RKO (cell line): ENCODE measurements at places on chromosomes 7 and 10.

DNA sequence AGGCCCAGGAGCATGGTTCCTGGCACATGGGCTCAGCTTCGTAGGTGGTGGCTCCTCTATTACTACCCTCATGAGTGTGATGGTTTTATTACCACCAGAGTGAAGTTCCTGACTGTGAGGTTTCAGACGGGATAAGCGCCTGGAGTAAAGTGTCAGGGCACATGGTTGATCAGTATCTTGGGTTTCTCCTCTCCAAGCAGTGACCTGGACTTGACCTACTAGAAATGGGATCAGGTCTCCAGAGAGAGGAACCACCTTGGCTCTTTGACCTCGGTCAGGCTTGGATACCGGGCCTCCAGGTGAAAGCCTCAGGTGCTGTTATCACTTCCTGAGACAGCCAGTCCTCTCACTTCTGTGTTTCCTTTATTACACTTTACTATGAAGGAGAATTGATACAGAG lies 67.7 kb downstream of the GRK5 start:
- no peak for DNase-seq

DNA sequence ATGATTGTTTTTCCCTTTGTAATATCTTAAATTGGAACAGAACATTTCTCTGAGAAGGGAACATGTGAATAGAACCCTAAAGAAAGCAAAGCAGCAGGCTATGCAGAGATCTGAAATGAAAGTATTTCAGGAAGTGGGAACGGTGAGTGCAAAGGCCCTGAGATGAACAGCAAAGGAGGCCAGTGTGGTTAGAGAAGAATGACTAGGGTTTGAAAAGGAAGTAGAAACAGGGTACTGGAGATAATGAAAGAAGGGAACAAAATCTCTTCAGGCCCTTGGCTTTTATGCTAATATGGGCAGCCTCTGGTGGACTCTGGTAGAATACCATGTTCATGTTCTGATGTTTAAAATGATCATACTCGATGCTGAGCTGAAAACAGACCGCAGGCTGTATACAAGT lies 22.2 kb downstream of the ARHGAP21 start:
- DNase-seq = no peak

- DNase-seq = no peak
Observed at GRCh38 chr10:133264461-133264860, 12.2 kb downstream of the ADAM8 start.

DNA sequence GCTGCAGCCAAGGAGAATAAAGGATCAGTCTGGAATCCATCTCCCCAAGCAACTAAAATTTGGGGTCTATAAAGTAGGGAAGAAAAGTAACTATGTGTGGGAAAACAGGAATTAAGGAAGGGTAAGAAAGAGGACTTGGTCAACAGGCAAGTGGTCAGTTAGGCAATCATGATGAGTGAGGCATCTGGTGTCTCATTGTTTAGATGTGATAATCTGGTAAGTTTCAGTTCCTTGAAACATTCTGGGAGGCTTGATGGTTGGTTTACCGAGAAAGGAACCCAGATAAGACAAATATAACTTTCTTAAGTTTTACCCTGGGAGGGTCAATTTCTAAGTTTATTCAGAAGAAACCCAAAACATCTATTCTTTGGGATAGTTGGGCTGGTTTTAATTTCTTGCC lies 22.3 kb downstream of the HYAL4 start:
- no peak for DNase-seq

DNA sequence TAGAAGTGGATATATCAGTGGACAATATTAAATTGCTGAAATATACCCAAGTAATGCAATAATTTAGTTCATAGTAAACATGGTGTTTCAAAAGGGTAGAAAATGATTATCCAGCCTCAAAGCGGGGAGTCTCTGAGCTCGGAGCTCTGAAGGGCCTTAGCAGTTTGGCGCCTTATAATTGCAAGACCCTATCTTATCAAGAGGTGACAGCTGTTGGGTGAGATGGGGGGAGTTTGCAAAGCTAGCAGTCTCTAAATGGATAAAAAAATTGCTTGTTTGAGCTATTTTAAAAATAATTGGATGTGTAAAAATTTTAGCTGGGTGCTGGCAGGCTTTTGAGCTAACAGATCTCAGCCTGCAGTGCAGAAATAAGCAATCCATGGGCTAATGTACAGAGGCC lies 219.2 kb downstream of the CCSER2 start:
- DNase-seq = no peak

DNA sequence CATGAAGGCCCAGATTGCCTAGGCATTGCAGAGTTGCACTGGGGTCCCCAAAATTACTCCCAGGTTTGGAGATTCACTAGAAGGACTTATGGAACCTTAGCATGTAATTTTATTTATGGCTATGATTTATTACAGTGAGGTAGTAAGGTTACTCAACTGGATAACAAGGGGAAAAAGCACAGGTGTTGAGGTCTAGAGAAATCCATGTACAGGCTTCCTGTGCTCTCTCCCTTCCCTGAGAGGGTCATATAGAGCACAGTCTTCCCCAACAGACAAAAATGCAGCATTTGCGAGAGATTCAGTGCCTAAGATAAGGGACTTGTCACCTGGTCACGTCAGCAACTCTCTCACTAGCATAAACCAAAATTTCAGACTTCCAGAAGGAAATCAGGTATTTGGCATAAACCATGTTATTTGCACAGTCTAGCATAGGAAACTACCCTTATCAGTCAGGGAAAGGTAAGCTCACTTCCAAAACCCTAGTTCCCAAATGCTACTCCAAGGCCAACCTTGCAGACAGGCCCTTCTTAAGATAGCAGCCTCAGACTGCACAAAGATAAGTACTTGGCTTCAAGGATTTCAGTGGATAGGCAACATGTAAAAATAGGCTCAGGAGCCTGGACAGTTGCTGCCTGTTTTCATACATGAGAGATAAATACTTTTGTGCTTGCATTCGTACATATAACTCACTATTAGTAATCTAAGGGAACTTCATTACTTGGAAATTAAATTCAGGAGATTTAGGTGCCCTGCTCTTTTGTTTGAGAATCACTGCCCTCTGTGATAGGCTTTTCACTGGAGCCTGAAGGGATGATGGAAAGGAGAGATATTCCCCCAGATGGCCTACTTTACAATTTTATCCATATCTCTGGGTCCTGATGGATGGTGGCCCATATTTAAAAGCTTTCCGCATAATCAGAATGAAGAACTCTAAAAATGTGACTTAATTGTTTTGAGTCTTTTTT lies 378.4 kb upstream of the LRGUK start:
- DNase-seq = no peak

- DNase-seq = no peak
Observed at GRCh38 chr7:137674048-137674447, 172.7 kb downstream of the DGKI start.

- no peak for DNase-seq
Observed at GRCh38 chr10:77072836-77073662, 564.6 kb downstream of the KCNMA1 start.

DNA sequence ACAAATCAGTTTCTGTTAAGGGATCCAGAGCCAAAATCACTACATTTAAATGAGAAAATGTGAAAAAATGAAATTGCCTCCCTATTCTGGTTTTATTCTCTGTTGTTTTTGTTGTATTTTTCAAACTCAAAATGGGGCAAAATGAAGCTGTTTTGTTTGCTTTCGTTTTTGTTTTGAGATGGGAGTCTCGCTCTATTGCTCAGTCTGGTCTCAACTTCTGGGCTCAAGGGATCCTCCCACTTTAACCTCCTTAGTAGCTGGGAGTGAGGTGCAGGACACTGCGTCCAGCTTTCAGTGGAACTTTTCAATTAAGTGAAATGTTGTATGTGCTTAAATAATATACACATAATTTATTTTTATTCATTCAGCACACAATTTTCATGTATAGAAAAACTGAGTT lies 205.0 kb downstream of the SORCS1 start:
- DNase-seq = no peak

DNA sequence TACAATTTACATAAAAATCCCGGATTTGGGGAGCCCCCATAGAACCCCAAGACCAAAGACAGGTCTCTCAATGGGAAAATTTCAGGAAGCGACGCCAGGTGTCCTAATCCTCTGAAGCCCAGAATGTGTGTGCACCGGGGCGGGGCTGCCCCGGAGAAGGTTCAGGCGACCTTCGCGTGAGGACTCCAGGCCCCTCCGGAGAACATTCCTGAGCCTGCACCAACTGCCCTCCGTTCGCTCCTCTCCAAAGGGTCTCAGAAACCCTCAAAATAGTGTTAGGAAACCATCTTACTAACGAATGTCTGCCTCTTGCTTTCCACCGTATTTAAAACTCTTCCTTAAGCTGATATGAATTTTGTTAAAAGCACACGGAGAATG lies 78.5 kb upstream of the INSIG1 start:
- DNase-seq = no peak

- DNase-seq = no peak
Observed at GRCh38 chr10:123357421-123357930, 203.3 kb downstream of the BUB3 start.

GRCh38 chr7:50347693-50348092 lies 43.2 kb downstream of the IKZF1 start:
- no peak for DNase-seq

- DNase-seq = no peak
Observed at GRCh38 chr10:132527339-132528063, 10.1 kb upstream of the INPP5A start.

- DNase-seq = no peak
Observed at GRCh38 chr7:155345490-155345889, 47.8 kb downstream of the INSIG1 start.

- DNase-seq = no peak
Observed at GRCh38 chr10:49300140-49300974, 1.4 kb downstream of the C10orf71 start.

DNA sequence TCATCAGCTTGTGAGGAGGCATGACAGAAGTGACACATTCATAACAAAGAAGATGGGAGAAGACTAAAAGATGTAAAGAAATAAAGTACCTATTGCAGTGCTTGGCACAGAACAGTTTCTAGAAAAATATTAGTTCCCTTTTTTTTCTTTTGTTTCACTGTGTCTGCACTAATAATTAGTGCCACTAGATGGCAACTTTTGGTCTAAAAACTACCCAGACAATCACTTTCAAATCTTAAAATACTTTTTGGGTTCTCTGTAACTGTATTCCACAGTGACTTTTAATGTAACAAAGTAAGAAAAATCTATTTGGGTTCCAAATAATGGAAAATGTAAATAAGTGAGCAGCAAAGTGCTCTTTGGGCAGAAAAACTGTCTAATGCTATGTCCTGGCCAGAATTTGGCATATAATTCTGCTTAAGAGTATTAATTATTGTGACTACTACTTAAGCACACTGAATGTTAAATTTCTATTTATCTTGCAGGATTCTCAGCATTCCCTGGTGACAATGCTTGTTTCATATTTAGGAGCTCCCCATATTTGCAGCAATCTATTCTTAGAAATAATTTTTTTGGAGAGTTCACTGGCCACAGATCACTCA lies 134.8 kb upstream of the KIF5B start:
- DNase-seq = peak; percentile 64

GRCh38 chr7:5699467-5700384 lies 81.7 kb downstream of the RNF216 start:
- no peak for DNase-seq

- DNase-seq = no peak
Observed at GRCh38 chr7:29228289-29229011, 33.9 kb downstream of the CHN2 start.

DNA sequence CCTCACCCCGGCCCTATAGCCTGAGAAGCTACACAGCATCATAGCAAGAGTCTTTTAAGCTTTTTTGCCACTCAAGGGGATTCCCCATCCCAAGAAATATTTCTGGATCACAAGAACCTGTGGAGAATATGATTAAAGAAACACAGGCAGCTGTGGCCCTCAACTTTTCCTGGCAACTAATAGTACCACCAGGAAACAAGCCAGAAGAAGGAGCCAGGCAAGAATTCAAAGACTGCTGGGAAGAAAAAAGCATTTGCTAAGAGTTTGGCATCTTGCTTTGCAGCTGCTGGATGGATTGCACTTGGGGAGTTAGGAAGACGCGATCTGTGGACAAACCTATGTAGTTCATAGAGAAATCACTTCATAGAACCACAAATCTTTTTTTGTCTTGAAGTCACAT lies 437.8 kb downstream of the PLXDC2 start:
- no peak for DNase-seq

GRCh38 chr10:126169899-126170298 lies 218.4 kb downstream of the ADAM12 start:
- no peak for DNase-seq
